Stimulated activated naive CD4-positive, alpha-beta T cell treated with Interleukin-2 at 50 U/mL for 16 hours (primary cell): ENCODE measurements at places on chromosomes 4 and X.

DNA sequence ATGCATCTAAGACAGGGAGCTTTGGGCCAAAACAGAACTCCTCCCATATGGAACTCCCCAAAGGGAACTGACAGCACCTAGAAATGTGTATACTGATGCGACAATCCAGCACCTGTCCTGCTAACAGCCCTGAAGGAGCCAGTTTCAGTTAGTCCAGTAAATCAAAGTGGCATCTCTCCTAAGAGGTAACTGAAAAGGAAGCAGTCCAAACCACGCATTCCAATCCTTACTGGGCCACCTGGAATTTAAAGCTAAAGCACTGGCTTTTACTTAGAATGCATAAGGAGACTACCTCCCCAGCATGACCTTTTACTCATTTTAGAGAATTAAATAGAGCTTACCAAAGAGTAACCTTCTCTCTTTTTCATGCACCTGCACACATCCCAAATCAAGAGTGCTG lies 586.8 kb upstream of the PITX2 start:
- no peak for DNase-seq

DNA sequence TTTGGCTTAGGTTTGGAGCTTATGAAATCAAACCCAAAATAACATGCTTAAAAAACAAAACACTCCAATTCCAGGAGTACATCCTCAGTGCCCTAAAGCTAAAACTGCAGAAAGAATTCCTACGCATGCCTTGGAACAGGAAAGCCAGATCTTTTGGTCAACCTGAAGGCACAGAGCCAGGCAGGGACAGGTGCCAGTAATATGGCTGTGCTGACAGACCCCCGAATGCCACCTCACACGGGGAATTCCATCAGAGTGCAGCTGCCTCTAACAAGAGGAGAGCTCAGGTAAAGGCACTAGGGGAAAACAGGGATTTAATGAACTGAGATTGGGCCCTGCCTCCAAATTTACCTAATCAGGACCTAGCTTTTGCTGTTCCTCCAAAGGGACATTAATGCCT lies 77.1 kb downstream of the SHISA3 start:
- no peak for DNase-seq

GRCh38 chr4:180285796-180286195 lies 1957.4 kb upstream of the TENM3 start:
- DNase-seq = no peak

- DNase-seq = no peak
Observed at GRCh38 chr4:61173799-61174198, 26.3 kb upstream of the ADGRL3 start.

DNA sequence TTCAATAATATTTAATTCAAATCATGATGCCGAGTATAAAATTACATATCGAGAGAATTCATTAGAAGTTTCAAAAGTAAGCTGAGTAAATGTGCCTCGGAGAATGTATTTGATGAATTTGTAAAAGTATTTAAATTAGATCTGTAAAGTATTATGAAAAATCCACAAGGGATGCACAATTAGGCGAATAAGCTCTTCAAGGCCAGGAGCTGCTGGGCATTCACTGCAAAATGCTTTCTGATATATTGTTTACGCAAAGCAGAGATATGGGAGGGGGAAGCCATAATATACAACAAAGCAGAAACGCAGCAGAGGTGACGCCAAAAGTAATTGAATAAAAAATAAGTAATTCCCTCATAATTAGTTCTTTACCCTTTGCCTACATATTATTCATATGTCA lies 1121.5 kb upstream of the TENM3 start:
- no peak for DNase-seq

- no peak for DNase-seq
Observed at GRCh38 chr4:40915318-40916217, 165.8 kb downstream of the NSUN7 start.

DNA sequence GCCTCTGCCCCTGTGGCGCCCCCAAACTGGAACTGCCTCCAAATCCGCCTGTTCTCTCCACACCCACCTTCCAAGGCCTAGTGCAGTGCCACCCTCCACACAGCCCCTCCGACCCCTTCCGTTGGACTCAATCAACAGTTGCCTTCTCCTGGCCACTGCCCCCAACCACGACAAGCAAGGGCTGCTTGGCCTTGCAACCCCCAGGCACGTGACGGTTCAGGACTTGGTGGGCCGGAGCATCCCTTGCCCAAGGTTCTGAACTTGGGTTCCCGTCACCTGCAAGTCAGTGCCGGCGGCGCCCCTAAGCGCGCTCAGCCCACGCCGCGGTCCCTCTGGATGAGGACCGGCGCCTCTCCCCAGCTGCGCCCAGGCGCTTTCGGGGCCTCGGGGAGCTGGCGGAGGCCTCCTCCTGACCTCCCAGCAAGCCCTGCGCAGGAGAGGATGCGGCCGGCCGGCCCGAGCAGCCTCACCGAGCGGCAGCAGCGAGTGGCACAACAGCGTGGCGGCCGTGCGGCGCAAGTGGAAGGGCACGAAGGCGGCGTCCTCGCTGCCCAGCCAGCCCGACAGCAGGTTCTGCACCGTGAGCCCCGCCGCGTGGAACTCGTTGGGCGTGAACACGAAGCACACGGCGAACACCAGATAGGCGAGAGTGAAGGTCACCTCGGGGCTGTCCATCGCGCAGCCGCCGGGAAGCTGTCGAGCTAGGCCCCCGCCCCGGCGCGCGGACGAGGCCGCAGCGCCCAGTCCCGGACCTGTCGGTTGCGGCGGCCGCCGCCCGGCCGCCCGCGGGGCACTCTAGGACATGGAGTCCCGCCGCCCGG lies 750 bp downstream of the TMEM129 start:
- peak; percentile 44 for DNase-seq

GRCh38 chr4:170652571-170652970 lies 562.8 kb upstream of the AADAT start:
- DNase-seq = no peak

DNA sequence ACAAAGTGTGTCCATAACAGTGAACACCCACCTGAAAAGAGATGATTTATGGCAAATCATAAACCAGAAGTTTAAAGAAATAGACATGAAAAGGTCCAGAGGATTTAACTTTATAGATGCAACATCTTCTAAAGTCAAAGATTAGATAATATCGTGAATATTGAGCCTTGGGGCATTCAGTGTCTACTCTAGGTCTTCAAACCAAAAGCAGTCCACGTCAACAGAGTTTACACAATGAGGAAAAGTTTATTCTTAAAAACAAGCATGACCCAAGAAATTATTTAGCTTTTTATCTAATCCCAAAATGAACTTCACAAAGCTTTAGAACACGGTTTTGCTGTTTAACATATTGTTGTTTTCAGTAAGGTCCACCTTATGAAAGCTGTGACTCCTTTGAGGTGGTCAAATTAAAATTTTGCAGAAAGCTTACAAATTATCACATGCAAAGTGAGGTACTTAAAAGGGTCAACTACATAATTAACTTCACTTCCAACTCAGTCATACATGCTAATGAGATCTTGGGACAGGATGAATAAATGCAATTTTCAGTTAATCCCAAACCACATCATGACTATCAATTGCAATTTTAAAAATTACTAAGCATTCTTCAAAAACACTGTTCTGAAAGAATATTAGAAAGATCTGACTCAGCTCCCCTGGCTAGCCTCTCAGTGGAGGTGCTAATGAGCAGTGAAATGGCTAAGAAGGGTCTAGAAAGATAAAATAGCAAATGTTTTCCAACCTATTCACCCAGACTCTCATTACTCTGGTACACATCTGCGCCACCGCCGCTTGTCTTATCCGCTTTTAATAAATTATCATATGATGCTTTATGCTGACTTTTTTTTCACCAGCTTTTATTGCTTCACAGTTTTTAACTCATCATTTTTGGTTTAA lies 92.4 kb upstream of the WDR17 start:
- DNase-seq = no peak

DNA sequence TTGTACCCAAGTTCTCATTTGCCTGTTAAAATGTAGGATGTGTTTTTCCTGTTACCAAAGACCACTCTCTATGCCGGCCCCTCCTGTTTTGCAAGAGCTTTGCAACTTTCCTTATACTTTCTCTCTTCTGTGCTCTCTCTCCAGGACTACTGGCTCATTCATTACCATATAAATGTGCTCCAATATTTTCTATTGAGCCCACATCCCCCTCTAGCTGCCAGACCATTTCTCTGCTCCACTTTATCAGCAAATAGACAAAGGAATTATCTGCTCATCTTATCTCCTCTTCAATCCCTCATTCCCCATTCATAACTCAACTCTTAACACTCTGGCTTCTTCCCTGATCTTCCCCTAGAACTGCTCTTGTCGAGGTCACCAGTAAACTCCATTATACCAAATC lies 33.6 kb downstream of the RPGR start:
- DNase-seq = no peak
